Amniotic epithelial cell (primary cell): ENCODE measurements at places on chromosomes 11 and 22.

DNA sequence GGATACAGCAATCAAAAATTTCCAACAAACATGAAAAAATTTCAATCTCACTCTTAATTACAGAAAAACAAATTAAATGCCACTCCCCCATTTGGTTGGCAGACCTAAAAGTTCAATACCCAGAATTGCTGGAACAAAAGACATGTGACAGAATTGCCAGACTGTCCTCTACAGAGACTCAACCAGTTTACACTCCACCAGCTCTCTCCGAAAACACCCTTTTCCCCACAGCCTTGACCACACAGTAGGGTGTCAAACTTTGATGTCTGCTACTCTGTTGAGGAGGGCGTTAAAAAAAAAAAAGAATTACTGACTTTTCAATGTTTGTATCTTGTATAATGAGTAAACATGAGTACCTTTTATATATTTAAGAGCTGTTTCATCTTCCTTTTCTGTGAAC is 44.7 kb upstream of the YPEL1 start:
- no peak for DNase-seq

- no peak for DNase-seq
Measured at GRCh38 chr22:28736301-28737155, 5.1 kb downstream of the CHEK2 start.

DNA sequence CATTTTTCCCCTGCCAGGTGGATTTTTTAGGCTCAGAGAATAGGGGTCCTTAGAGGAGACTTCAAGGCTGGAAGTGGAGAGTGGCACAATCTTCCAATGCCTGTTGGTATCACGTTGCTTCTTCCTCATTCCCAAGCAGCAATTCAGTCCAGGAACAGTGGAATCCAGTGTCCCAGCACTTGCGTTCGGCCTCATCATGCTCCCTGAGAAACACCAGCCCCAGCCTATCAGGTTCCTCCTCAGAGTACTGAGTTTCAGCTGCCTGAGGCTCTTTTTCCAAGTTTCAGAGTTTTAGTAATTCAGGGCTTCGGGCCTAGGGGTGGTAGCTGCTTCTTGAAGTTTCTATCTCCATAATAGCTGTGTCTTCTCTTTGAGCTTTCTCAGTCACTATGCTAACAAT is 31.9 kb upstream of the NRGN start:
- DNase-seq = no peak

GRCh38 chr11:108945341-108945740 is 280.5 kb downstream of the DDX10 start:
- DNase-seq = peak; percentile 69

- DNase-seq = no peak
Measured at GRCh38 chr22:44947049-44947448, 62.8 kb downstream of the PHF21B start.

GRCh38 chr11:72962084-72962483 is 147.9 kb downstream of the ATG16L2 start:
- DNase-seq = peak; percentile 89

DNA sequence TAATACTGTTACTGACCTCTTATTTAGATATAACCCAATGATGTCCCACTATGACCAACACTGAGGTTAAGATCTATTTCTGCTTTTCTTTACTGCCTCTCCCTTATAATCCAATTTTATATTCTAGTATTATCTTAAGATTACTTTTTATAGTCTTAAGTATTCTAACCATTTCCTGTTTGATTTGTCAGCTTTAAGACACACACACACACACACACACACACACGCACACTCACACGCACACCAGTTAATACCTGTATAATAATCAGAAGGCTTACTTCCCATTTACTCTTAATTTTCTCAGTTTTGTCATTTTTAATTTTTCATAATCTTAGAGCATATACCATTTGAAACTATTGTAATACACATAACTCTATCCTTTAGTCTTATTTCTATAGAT is 226.0 kb upstream of the C11orf87 start:
- no peak for DNase-seq

DNA sequence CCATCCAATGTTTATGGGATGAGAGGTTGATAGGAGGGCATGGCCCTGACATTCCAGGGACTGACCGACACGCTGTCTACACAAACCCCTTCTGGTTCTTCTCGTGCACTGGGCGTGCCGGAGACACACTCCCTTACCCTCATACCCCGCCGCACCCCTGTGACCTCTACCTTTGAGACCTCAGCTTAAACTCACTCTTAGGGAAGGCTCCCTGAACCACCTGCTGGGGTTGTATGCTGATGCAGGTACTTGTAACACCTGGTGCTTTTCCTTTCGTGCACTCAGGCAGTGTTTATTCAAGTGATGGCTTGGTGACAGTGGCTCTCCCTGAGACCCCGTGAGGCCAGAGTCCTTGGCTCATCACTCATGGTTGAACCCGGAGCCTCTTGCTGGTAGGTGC is 12.0 kb downstream of the PPARA start:
- DNase-seq = no peak

- DNase-seq = peak; percentile 58
Measured at GRCh38 chr11:45847911-45848316, 639 bp downstream of the CRY2 start.

DNA sequence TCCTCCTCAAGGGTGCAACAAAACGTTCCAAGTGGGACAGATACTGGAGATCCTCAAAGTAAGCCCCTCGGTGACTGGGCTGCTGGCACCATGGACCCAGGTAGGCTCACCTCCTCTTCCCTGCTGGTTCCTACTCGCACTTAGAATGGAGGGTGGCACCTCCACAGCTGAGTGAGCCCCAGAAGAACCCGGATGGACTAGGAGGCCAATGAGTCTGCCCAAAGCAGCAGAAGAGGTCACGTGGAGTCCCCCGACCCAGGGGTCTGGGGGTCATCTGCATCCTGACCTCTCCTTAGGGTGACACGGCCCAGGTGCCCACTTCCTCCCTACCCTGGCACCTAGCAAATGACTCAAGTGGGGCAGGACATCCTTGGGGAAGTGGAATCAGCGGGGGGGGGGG is 4.4 kb downstream of the APOL1 start:
- no peak for DNase-seq

DNA sequence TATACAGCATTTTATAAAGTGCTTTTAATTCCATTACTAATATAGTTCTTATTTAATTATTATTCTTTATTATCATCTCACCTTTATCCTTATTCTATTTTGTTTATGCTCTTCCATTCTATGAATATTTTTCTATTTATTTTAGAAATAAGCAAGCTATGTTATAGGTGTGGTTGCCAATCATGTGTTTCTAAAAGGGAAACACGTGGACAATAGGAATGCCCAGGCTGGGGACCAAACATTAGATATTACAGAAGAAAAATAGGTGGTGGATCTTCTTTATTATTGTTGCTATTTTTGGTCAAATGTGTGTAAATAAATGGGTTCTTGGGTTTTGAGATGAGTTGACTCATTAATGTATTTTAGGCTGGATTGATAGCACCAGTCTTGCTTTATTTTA is 438.3 kb downstream of the RAB38 start:
- no peak for DNase-seq

- DNase-seq = no peak
Measured at GRCh38 chr11:61279934-61280659, 15.0 kb downstream of the VWCE start.

- no peak for DNase-seq
Measured at GRCh38 chr22:26463688-26464087, 19.9 kb downstream of the HPS4 start.

DNA sequence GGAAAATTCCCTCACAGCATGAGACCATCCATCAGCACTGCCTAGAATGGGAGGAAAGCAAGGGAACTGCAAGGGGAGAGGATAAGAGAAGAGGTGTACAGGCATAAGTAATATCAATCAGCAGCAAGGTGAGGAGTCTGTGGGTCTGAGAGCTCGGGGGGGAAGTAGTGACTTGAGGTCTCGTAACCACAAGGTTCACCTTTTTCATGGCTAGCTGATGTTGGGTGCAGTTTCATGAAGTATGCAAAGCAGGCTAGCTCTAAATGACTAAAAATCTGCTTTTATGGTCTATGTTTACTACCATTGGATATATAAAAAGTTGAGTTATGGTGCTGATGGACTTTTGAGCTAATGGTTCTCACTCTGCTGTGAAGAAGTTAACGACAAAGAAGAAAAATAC is 35.8 kb downstream of the OR4C6 start:
- DNase-seq = no peak

- DNase-seq = no peak
Measured at GRCh38 chr11:88115828-88116755, 59.2 kb downstream of the RAB38 start.

GRCh38 chr11:88306785-88307184 is 30.8 kb downstream of the CTSC start:
- DNase-seq = no peak

- no peak for DNase-seq
Measured at GRCh38 chr22:49423125-49423650, 404.5 kb downstream of the BRD1 start.

GRCh38 chr11:14234446-14234845 is 124.5 kb downstream of the RRAS2 start:
- DNase-seq = no peak

DNA sequence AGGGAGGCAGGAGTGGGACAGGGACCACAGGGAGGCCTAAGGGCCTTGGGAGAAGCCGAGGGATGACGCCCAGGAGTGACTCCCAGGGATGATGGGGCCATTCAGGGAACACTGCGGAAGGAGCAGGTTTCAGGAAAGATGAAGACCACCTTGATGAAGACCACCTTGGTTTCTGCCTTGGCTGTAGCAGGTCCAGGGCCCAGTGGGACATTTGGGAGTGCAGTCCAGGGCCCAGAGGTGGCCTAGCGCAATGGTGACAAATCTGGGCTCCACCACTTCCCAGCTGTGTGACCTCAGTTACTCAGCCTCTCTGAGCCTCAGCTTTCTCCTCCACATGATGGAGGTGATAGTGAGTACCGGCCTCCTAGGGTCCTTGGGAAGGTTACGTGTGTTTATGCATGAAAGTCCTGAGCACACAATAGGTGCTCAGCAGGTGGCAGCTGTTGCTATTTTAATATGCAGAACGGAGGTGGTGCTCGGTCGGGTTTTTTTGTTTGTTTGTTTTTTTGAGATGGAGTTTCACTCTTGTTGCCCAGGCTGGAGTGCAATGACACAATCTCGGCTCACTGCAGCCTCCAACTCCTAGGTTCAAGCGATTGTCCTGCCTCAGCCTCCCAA is 770 bp downstream of the TSGA10IP start:
- DNase-seq = no peak

GRCh38 chr11:115996125-115996807 is 492.1 kb upstream of the CADM1 start:
- DNase-seq = no peak

DNA sequence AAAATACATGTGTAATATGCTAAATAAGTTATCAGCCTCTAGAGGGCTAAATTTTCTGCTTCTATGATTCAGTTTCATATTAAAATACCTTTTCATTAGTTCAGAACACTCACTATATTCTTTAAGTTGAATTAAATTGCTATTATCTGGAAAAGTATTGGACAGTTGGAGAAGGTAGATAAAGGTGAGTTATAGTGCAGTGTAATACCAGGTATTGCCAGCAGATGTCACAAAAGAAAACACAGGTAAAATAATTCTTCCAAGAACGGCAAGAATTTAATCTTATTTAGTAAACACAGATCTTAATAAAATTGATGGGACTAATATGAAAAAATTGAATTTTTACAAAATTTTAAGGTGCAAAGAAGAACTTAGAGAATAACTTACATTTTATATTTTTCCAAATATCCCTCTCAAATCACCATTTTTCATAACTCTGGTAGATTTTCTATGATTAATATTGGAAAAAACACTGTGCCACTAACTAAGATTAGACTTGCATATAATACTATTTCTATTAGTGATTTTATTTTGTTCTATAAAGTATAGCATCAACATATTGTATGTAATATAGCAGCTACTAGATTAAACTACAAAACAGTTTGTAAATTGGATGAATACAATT is 1.7 kb upstream of the LRRC4C start:
- DNase-seq = peak; percentile 1

DNA sequence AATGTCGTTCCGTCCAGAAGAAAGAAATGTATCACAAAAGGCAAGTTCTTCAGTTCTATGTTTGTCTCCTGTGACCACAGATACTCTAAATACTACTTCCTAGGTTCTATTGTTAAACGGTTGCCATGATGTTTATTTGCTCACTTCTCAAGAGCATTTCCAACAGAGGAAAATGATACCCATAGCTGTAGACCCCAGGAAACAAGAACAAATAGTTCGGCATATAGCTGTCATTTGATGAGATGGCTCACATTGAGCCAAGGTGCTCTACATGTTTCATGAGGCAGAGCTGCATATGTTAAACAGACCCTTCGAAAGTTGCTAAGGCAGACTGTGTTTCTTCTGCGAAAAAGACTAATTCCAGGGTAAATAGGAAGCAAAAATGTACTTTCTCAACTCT is 15.4 kb upstream of the ANGPTL5 start:
- DNase-seq = no peak

GRCh38 chr11:117690484-117691217 is 106.4 kb downstream of the DSCAML1 start:
- no peak for DNase-seq

GRCh38 chr22:49158741-49159564 is 668.7 kb downstream of the BRD1 start:
- DNase-seq = no peak

DNA sequence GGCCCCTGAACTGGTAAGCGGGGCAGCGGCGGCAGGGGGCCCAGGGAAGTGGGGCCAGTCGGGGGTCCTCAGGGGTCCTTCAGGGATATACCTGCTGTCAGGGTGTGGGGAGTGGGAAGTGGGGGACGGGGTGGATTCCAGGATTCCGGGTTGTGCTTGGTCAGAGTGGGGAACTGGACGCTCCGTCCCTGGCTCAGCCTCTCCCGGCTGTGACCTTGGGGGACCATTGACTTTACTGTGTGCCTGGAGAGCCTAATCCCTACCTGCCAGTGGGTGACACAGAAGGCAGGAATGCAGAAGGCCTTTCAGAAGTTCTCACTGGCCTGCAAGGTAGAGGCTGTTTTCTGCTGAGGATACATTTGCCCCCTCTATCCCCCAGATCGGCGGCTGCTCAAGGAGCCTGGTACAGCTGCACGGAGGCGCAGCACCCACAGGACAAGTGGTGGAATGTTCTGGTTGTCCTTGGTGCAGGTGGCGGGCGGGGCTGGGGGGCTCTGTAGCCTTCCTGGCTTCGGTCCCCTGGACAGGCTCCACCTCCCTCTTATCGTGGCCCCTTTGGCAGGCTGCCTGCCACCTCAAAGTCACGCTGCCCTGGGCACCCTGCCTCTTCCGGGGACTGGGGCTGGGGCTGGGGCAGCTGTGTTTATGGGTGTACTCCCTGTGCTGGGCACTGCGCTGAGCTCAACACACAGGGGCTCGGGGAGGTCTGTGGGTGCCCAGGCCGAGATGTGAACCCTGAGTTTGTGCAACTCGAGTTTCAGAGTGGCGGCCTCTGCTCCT is 18.4 kb downstream of the KCNQ1 start:
- DNase-seq = no peak

GRCh38 chr11:9151631-9152030 is 60.2 kb upstream of the SCUBE2 start:
- no peak for DNase-seq
